ENCODE measurements at places on chromosomes 11 and 22.

GRCh38 chr11:85540635-85541205 is 86.4 kb downstream of the DLG2 start:
- no peak for DNase-seq

GRCh38 chr11:119380160-119380826 is 1.2 kb downstream of the USP2 start:
- no peak for DNase-seq

DNA sequence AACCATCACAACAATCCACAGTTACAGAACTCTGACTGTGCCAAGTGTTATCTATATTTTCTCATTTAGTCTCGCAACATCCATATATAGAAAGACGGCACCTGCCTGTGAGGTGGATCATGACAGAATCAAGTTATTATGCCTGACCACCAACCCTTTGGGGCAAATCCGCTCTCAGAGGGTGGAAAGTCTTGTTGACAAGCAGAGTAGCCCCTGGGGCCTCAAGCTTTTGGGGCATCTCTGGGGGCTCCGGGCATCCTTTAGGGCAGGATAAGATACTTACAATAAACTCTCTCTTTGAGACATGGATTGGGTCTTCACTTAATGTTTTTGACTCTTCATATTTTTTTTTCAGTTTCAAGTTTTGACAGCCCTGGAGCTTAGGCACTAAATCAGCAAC is 150.5 kb upstream of the NAV2 start:
- no peak for DNase-seq

DNA sequence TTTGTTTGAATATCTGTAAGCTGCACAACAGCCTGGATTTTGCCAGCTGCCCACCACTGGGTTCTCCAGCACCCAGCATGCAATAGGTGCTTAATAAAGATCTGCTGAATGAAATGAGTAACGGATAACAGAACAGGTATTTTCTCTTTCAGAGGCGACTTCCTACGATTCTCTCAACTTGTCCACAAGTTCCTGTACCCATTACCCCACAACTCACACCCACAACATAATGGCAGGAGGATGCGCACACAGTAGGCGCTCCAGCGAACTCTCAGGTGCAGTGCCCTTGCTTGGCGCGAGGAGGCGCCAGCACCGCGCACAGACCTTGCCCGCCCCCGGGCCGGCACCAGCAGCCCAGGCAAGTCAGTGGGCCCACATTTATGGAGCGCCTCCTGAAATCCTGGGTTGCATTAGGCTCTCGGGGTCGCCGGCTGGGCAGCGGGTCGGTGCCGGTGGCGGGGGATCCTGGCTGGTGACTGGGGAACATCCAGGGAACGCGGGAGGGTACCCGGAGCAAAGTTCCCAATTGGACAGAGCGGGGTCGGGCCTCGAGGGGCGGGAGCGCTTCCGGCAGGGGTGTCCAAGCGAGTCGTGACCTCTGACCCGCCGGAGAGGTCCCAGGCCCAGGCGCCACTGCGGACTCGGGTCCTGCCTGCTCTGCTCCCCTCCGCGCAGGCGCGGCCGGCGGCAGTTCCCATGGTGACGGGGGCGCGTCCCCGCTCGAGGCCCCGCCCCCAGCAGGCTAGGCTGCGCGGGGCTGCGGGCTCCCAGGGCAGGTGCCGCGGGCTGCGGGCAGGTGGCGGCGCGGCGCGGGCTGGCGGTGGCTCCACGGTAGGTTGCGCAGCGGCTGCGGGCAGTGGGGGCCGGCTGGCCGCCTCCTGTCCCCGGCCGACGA is at the start of gene KIAA1671:
Gene KIAA1671, plus strand, starts transcription at position 775 of the 895 bp plus-strand sequence. CDS start 75,284 bp downstream, outside the sequence.
- DNase-seq = no peak

- DNase-seq = no peak
Measured at GRCh38 chr22:25898707-25899365, 156.8 kb downstream of the MYO18B start.

GRCh38 chr11:37571246-37571645 is 973.2 kb upstream of the RAG2 start:
- DNase-seq = no peak

- no peak for DNase-seq
Measured at GRCh38 chr11:33942954-33943353, 51.1 kb upstream of the LMO2 start.

- DNase-seq = no peak
Measured at GRCh38 chr11:31109446-31109845, 260.1 kb downstream of the DCDC1 start.

DNA sequence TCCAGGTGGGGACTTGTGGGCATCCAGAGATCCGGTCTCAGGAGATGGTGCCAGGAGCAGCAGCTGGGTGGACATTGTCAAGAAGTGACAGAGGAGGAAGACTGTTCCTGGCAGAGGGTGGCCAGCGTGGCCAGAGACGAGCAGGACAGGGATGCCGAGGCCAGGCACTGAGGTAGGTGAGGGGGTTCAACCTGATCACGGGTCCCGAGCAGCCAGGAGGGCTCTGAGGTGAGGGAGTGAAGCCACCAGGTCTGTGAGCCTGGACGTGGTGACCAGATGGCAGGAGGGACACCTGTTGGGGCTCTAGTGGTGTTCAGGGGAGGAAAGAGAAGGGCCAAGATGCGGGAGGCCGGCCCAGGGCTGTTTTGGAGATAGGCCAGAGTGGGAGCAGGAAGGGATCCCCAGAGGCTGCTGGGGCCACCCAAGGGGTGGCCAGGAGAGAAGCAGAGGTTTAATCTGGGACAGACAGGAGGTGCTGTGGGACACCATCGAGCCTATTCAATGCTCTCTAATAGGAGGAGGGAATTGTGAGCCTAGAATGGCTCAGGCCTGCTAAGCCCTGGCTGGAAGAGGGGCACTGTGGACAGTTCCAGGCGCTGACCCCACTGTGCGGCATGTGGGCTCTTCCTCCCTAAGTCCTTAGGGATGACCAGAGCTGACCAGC is 6.3 kb downstream of the PPM1F start:
- DNase-seq = no peak

DNA sequence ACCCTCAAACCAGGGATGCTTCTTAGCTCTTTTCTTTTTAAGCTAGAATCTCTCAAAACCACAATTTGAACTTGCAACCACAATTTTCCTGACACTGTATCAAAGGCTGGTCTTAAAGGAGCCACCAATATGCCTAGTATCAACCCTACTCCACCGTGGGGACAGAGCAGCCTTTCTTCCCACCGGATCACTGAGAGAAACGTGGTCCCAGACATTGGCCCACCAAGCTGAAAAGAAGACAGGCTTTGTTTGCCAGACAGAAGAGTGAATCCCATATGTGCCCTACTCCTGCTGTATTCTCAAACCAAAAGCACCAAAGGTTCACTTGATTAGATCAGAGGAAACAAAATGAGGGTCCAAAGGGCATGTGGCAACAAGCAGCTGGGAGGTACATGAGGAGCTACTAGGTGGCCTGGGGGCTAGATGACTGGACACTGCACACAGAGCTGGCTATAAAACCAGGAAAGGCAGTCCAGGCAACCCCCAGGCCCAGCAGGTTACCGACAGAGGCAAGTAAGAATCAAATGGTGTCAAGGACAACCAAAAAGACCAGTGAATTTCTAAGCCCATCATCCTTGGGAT is 3.6 kb upstream of the VWCE start:
- DNase-seq = no peak

DNA sequence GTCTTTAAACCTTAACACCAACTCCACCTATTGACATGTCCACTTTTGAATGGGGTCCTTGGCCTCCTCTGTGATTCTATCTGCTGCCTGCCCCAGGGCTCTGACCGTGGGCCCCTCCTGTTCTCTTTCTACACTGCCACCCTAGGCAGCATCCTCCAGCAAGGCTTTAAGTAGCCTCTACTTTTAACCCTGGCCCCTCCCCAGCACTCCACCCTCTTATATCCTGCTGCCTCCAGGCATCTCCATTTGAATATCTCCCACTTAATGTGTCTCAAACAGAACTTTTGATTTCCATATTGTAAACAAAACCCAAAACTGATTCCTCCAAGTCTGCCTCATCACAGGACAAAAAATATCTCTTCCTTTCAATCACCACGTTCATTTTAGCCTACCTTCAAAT is 90.5 kb upstream of the ARHGAP32 start:
- no peak for DNase-seq

GRCh38 chr22:36065775-36066544 is 37.3 kb upstream of the RBFOX2 start:
- peak; percentile 89 for DNase-seq

GRCh38 chr11:15890031-15890713 is 466.2 kb downstream of the SOX6 start:
- DNase-seq = no peak

DNA sequence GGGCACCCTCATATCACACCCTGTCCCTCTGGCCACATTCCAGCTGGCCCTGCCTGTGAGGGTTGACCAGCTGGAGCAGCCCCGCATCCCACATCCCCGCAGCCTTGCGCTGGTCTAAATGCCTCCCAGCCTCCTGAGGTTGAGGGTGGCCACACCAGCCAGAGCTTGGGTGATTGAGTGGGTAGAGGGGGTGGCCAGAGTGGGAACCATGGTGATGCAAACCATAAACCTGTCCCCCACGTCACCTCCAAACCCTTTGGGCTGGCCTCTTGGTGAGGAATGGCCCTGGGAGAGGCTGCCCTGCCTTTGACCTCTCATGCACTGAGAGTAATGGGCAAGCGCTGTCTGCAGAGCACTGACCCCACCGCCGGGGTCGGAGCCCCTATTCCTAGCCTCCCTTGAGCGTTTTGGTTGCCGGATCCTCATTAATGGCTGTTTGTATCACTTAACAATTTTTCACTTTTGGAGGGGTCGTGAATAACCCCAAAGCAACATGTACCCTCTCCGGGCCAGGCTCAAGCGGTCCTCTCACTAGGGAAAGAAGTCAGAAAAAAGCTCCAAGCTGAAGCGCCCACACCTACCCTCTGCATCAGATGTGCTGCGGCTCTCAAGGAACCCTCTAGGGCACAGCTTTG is 16.0 kb upstream of the KCNQ1OT1 start:
- no peak for DNase-seq

GRCh38 chr11:35514481-35514880 is 10.9 kb downstream of the PAMR1 start:
- DNase-seq = no peak

- DNase-seq = no peak
Measured at GRCh38 chr11:74055938-74056337, 47.1 kb upstream of the UCP3 start.

- no peak for DNase-seq
Measured at GRCh38 chr11:132901638-132902471, 630.4 kb downstream of the OPCML start.

GRCh38 chr22:44383652-44384562 is 71.2 kb upstream of the SHISAL1 start:
- no peak for DNase-seq

DNA sequence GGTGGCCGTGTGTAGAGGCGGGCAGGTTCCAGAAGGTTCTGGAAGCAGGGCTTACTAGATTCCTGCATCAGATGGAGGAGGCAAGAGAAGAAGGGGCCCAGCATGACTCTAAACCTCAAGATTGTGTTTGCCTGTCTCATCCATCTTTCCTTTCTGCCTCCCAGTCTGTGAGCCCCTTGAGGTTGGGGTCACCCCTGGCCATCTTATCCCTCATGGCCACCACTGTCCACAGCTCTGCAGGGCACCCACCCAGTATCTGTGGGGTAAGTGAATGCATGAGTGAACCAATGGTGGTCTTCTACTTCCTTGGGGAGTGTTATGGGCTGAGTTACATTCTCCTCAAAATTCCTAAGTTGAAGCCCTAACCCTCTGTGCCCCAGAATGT is 79.3 kb downstream of the MYEOV start:
- DNase-seq = no peak

GRCh38 chr11:43868852-43869567 is 11.6 kb upstream of the ALKBH3 start:
- no peak for DNase-seq

All from brain pericyte (primary cell).